ENCODE measurements at places on chromosomes 16 and 17.

- no peak for DNase-seq
Measured at GRCh38 chr17:61806081-61806828, 57.1 kb downstream of the BRIP1 start.

DNA sequence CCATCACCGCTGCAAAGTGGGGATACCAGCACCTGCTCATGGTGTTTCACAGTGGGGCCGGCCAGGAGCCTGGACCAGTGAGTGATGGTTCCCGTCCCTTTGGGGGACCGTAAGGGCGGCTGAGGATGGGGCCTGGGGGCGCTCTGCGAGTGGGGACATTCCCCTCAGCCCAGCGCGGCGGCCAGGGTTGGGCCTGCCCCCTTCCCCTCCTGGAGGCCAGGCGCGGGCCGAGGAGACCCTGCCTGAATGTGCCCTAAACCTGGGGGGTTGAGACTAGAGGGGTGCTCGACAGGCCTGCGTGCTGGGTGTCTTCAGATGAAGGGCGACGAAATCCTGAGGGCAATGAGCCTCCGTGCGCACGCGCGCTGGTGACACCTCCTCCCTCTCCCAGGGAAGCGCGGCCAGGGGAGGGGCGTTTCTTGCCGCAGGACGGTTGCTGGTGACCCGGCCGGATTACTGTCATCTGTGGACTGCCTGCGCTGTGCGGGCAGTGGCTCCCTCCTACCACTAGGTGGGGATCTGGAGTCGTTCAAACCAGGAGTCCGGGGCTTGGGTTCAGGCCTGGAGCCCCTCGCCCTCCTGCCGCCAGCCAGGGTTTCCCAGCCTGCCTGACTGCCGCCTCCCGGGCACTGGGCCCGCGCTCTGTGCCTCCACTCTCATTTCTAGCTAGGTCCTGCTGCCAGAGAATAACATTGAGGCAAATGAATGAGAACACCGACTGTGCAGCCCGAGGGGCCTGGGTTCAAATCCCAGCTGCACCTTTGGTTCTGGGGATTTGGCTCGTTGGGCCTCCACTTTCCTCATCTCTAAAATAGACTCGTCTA is 17.1 kb downstream of the TBX2 start:
- no peak for DNase-seq

GRCh38 chr17:76633628-76634328 is 9.8 kb downstream of the ST6GALNAC1 start:
- no peak for DNase-seq

DNA sequence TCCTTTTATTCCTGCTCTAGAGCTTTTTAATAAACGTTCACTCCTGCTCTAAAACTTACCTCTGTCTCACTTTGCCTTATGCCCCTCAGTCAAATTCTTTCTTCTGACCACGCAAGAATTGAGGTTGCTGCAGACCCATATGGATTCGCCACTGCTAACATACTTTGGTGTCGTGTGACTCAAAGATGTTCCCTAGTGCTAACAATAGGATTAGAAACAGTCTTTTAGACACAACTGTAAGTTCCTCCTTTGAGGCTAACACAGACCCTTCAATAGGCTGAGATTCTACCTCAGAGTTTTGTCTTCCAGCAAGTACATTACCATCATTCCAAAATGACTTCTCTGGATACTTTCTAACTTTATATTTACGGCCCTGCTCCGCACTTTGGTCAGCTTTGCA is 149.5 kb upstream of the COX10 start:
- DNase-seq: no peak

GRCh38 chr16:3020247-3020603 is at the start of gene TNFRSF12A:
TSS of gene TNFRSF12A (plus strand) at chr16:3020368. CDS start at chr16:3020398, 30 bp downstream.
- no peak for DNase-seq

DNA sequence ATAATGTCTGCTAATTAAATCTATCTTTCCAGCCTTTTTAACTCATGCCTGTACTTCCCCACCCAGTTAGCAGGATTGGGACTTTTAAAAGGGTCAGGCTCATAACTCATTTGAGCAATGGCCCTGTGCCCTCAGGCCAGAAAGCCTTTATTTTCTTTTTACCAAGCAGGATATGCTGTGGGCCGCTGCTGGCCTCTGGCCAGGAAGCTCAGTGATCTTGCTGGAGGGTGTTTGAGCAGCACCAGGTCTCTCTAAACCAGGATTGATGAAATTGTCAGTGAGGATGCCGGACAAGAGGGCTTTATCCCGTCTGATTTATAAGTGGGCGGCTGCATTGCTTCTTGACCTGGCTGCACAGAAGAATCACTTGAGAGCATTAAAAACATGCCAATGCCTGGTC is 187.8 kb downstream of the RAB11FIP4 start:
- DNase-seq: no peak

Data from cortex of kidney (tissue), 1 donor.